ENCODE measurements at places on chromosomes 2 and 18. TPM values are rescaled to one million over a fixed set of nuclear protein-coding genes. Genes with fewer than 3 reads are reported as not detected.

Gene SLC5A7
- total RNA-seq: 0.39 TPM

DNA sequence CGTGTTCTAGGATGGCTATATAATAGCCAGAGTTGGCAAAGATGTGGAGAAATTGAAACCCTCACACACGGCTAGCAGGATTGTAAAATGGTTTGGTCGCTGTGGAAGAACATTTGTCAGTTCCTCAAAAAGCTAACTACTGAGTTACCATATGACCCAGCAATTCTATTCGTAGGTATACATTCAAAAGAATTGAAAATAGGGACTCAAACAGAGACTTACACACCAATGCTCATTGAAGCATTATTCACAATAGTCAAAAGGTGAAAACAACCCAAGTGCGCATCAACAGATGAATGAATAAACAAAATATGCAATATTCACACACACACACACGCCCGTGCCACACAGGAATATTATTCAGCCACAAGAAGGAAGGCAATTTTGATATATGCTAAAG, 98.7 kb downstream of the PLA2R1 start:
- H3K4me3 ChIP-seq: no peak overlapping the region
- DNase-seq: no peak
- H3K4me1 ChIP-seq: no peaks in the 10 kb centered on the region
- no peak overlapping the region for H3K27ac ChIP-seq
- no peaks in the 10 kb centered on the region for H3K36me3 ChIP-seq

DNA sequence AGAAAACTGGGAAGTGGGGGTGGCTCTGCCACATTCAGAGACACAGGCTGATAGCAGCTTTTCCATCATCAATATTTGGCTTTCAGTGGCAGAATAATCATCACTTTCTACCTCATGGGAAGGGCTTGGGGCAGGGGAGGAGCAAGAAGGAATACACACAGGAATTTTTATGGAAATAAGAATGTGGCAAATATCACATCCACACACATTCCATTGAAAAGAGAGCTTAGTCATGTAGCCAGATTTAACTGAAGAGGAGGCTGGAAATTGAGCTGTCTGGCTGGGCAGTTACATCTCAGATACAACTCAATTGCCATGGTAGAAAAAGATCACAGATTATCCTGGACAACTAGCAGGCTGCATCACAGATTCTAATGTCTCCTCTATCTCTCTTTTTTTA, 1474.0 kb upstream of the ACVR2A start:
- H3K27me3 ChIP-seq: no peaks in the 10 kb centered on the region
- no peaks in the 10 kb centered on the region for H3K4me1 ChIP-seq
- no peak for DNase-seq
- no peaks in the 10 kb centered on the region for H3K36me3 ChIP-seq

Gene PJVK
- 1.5 TPM for total RNA-seq

GRCh38 chr2:217223222-217223930, 363.5 kb upstream of the TNP1 start:
- no peak overlapping the region for H3K27ac ChIP-seq
- no peak for DNase-seq
- peaks cover 30% of the 10 kb centered on the region for H3K4me1 ChIP-seq
- no peaks in the 10 kb centered on the region for H3K27me3 ChIP-seq
- no peaks in the 10 kb centered on the region for H3K36me3 ChIP-seq

Gene CCDC68
- 5.6 TPM for total RNA-seq

DNA sequence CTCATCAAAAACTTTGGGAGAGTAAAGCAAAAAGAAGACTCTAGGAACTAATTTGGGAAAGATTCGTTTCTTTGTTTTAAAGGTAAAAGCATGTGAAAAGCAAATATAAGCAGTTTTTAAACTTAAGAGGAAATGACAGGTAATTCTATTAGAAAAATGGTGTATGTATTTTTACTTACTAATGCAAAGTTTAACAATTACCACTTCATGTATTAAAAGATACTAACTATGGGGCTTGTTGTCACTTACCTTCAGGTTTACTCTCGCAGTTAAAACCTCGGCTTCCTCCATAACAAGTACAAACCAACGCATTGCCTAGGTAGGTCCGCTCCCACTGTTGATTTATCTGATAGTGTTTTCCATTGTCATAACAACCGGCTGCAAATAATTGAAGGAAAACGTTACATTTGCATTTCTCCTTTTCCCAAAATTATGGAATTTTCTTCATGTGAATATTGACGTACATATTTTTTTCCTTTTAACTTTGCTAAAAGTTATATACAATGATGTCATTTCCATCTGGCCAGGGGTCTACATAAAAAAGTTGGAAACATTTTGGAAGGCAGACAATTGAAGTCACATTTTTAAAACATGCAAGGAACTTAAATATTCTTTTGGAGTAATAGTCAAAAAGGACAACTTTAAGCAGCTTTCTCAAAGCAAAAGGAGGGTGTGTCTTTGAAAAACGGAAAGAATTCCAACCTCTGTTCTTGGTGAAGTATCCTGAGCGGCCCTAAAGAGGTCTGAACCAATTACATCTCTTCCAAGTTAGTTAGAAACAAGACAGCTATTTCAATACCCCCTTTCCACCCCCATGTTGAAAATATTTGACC, 1.2 kb downstream of the FN1 start:
- peaks cover 28% of the 10 kb centered on the region for H3K4me1 ChIP-seq
- peak overlapping the region; percentile 50 for H3K4me3 ChIP-seq
- peak overlapping the region; percentile 64 for H3K27ac ChIP-seq
- H3K27me3 ChIP-seq: no peaks in the 10 kb centered on the region

Gene PLEKHA3
- total RNA-seq: 32.7 TPM

GRCh38 chr2:21034972-21035279, 8.9 kb downstream of the APOB start:
- DNase-seq: no peak
- H3K27ac ChIP-seq: no peak overlapping the region
- H3K27me3 ChIP-seq: no peaks in the 10 kb centered on the region
- H3K4me1 ChIP-seq: peaks cover 4% of the 10 kb centered on the region
- H3K36me3 ChIP-seq: no peaks in the 10 kb centered on the region

DNA sequence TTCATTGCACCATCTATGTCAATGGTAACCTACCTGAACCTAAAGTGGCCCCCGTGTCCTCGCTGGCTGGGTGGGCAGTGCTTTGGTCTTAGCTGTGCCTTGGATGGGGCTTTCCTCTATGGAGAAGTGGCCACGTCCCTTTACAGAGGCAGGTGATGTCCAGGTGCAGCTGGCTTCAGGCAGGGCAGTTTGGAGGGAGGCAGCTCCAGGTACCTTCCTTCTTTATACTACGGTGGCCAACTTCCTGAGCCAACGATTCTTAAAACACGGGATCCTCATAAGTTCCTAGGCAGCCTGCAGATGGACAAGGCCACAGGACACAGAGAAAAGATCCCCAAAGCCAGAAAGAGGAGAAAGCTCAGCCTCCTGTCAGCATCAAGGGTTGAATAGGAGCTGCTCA, 517.3 kb upstream of the HS6ST1 start:
- peaks cover 8% of the 10 kb centered on the region for H3K27me3 ChIP-seq
- no peak for DNase-seq
- no peaks in the 10 kb centered on the region for H3K36me3 ChIP-seq
- H3K4me1 ChIP-seq: no peaks in the 10 kb centered on the region
- H3K27ac ChIP-seq: no peak overlapping the region
- H3K4me3 ChIP-seq: no peak overlapping the region

GRCh38 chr2:166239548-166239947, 111.7 kb upstream of the SCN1A start:
- no peaks in the 10 kb centered on the region for H3K4me1 ChIP-seq
- DNase-seq: no peak
- no peaks in the 10 kb centered on the region for H3K36me3 ChIP-seq
- H3K27ac ChIP-seq: no peak overlapping the region
- no peak overlapping the region for H3K4me3 ChIP-seq

GRCh38 chr2:112483042-112483473, 1.1 kb downstream of the TTL start:
- no peak for DNase-seq
- H3K27ac ChIP-seq: peak overlapping the region; percentile 91
- peaks cover 9% of the 10 kb centered on the region for H3K4me1 ChIP-seq
- peaks cover 3% of the 10 kb centered on the region for H3K36me3 ChIP-seq

Gene EVX2
- total RNA-seq: not detected
